CD14-positive monocyte (primary cell): ENCODE measurements at places on chromosomes 1 and 21.

DNA sequence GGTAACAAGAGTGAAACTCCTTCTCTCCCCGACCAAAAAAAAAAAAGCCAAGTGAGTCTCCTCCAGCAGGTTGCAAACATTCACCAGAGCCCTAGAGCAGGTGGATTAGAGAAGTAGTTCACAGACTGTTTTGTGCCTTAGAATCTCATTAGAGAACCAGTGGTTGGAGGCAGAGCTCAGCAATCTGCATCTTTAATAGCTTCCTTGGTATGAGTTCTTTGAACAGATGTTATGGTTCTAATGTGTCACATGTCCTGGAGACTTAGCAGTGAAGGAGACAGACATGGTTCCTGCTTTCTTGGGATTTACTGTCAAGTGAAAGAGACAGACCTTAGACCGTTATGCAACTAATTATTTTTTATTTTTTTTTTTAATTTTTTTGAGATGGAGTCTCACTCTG lies 26.8 kb downstream of the SESN2 start:
- DNase-seq = no peak

- no peak for DNase-seq
Measured at GRCh38 chr1:110076789-110077500, 6.5 kb upstream of the ALX3 start.

GRCh38 chr21:45104560-45104959 lies 30.2 kb downstream of the ADARB1 start:
- no peak for DNase-seq

DNA sequence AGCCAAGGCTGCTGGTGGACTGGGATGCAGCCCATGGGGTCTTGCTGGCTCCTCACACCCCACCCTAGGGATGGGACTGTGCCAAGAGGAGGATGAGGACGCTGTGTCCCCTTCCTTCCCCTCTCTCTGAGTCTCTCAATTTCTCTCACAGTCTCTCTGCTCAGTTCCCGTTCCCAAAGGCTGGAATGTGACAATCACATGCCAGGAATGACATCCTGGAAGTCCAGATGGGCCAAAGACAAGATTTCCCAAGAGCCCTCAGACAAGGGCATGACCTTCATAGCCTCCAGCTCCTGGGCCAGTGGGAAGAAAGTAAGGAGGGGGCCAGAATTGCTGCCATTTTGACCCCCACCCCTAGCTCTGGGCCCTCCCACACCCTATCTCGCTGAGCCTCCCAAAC lies 7.6 kb upstream of the CDCP2 start:
- no peak for DNase-seq

GRCh38 chr1:96688767-96689166 lies 32.8 kb upstream of the PTBP2 start:
- DNase-seq = no peak

DNA sequence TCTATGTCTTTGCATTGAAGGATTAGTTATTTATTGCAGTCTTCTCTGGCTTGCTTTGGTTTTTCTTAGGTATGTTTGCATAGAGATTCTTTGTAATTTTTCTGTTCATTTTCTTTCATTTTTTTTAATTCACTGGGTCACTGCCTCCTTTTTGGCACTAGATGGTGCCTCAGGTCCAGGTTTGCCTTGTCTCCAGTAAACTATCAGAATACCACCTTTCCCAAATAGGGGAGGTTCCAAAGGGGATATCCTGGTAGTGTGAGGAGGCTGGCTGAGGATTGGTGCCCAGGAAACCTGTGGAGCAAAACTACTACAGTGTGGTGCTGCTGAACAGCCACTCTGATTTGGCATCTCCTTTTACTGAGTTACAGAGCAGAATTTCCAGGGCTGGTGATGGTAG lies 257.1 kb downstream of the KCTD3 start:
- DNase-seq = no peak

DNA sequence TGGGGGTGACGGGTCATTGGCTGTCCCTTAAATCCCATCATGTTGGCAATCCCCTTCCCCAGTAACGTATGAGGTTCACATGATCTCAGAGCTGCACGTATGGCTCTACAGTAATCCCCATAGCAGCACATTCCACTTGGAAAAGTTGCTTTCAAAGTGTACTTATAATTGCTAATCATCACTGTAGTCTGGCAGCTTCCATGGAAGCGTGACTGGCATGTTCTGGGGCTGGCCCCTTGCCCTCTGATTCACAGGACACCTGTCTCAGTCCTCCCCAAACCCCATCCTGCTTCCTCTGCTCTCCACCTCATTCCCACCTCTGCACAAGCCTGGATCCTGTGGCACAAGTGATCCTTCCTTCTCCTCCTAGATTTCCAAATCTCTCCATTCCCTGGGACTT lies 102.2 kb downstream of the TSEN15 start:
- peak; percentile 13 for DNase-seq
